ENCODE measurements at places on chromosomes 6 and 20. TPM values are rescaled to one million over a fixed set of nuclear protein-coding genes. Genes with fewer than 3 reads are reported as not detected.

Gene C6orf141
- total RNA-seq = 0.47 TPM

Gene ANGPT4
- not detected for total RNA-seq

Gene HRH3
- total RNA-seq = not detected

GRCh38 chr20:24691901-24692351 is 222.5 kb downstream of the SYNDIG1 start:
- DNase-seq = no peak

GRCh38 chr6:122730334-122730733 is 49.2 kb upstream of the FABP7 start:
- DNase-seq = no peak

DNA sequence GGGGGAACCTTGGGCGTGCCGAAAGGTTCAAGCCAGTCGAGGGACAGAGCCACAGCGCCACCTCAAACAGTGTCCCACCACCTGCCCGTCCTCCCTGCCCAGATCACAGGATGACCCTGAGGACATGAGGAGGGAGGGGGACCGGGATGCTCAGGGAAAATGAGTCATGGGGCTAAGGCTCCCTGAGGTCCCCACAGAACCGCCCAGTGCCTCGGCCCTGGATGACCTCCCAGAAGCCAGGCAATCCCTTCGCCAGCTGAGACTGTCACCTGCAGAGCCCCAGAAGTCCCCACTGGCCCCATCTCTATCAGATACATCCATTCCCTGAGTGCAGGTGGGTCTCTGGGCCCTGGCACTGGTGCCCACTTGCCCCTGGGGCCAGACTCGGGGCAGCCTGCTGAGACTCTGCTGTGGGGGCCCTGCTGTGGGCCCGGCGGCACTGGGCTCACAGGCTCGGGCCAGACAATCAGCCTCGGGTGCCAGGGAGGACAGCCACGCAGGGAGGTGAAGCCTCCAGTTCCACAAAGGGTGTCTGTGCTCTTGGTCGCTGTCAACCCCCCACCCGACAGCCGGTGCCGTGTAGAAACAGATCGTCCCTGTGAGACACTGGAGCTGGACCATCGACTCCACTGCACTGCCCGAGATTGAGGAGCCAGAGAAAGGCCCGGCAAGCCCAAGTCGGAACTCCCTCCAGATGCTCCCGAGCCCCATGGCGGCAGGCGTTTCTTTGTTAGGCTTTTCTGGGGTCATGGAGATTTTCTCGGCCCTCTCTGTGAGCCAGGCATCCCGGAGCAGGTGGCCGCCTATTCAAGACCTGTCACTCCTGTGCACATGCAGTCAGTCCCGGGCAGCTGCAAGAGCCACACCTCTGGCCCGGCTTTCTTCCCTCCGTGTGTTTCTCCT is 26.1 kb downstream of the PXDC1 start:
- DNase-seq = no peak
